ENCODE measurements at places on chromosomes 16 and 17.

DNA sequence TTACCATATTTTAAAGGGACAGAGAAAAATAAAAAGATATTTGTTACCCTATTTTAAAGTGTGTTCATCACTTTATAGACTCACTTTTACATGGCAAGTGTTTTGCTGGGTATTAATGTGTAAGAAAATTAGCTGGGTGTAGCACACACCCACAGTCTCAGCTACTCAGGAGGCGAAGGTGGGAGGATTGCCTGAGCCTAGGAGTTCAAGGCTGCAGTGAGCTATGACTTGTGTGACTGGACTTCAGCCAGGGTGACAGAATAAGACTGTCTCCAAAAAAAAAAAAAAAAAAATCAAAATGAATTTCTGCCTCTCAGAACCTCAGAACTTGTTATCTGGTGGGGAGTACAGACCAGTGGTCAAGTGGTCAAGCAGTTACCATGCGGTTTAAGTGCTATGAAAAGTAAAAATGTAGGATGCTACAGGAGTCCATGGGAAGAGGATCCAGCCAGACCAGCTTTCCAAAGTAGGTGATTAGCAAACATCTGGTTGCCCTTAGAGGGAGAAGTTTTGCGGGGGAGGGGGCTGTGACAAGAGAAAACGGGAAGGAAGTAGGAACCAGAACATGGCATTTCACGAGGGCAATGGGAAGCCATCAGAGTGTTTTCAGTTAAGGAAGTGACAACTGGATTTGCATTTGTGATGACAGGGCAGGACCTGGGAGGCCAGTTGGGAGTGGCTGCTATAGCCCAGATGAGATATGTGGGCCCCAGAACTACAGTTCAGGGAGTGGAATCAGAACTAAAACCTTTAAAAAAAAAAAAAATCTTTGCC lies 13.9 kb downstream of the CNEP1R1 start:
- DNase-seq = no peak

- no peak for DNase-seq
Observed at GRCh38 chr16:14111713-14112538, 40.8 kb downstream of the MRTFB start.

- DNase-seq = peak; percentile 68
Observed at GRCh38 chr17:74210191-74211140, 2.9 kb upstream of the TTYH2 start.

- no peak for DNase-seq
Observed at GRCh38 chr16:25676820-25677219, 14.9 kb upstream of the HS3ST4 start.

DNA sequence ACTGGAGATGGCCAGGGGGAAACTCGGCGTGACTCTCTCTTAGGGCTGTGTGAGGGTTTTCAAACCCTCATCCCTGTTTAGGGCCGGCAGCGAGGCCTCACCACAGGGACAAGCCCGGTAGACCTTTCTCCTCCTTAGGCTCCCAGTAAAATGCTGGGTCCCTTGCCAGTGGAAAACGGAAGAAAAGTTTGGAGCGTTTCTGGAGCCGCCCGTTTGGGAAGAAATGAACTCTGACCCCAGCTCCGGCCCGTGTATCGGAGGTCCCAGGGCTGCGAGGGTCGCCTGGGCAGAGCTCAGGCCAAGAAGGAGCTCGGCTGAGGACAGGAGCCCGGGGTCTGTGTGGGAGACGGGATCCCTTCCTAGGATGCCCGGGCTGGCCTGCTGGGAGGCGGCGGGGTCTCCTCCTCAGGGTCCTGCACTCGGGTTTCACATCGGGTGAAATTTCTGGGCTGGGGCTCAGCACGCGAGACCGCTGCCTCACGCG lies 23.2 kb downstream of the ZNF213 start:
- DNase-seq = no peak

DNA sequence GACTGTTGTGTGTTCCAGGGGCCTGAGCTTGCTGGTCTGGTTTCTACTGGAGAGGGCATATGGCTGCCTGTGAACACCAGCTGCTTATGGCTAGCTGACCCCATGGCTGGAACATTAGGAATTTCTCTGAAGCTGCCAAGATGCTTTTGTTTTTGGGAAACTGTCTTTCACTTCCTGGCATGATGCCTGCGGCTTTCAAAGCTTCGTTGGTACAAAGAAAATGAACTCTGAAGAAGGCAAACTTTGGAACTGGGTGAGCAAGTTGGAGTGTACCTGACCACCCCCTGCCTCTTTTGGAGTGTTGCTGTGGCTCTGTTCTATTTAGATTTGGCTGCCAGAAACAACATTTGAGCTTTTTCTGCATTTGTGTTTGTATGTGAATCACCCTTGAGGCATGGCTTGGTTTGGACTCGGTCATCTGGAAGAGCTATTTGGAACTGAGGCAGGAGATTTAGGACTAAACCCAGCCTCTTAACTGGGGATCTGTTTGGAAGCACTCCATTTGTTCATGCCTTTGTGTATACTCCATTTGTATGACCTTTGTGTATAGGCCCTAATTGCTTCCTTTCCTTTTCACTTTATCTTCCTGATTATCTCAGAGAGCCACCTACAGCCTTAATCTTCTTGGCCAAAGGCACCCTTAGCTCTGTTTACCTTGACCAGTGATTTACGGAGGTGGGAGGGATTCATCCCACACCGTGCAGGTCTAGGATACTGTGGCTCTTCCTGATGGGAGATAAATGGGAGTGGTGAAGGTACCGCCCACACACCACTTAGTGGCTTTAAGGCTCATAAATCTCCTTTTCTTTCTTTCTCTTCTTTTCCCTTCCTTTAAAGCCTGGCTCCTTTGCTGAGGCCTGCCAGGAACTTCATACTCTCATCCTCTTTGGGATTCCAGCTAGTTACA lies 7.3 kb upstream of the CPHXL start:
- DNase-seq = no peak

- DNase-seq = no peak
Observed at GRCh38 chr16:49921791-49922456, 66.0 kb upstream of the ZNF423 start.

GRCh38 chr16:69490707-69491324 lies 66.4 kb downstream of the CYB5B start:
- DNase-seq = no peak

- no peak for DNase-seq
Observed at GRCh38 chr16:78538919-78539318, 439.5 kb downstream of the WWOX start.

GRCh38 chr16:12572316-12572985 lies 231.2 kb downstream of the CPPED1 start:
- no peak for DNase-seq

DNA sequence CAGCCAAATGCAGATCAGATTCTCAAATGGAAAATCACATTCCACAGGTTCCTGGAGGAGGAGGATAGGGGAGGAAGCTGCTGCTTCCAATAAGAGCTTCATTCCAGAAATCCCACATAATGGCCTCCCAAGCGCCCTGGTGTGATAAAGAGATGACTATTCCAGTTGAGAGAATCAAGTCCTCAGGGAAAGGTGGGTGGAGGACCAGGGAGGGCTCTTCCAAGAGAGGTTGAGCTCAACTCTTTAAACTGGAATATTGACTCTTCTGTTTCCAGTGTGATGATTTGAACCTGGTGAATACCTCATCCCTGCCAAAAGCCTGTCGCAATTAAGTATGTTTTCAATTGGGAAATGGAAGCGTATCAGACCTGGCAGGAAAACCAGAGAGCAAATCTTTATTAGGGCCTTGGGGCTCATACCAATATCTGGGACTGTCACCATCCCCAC lies 81.4 kb upstream of the DYNLRB2 start:
- no peak for DNase-seq
